ENCODE measurements at places on chromosomes 2 and 18. TPM values are rescaled to one million over a fixed set of nuclear protein-coding genes. Genes with fewer than 3 reads are reported as not detected.

- no peak for DNase-seq
Observed at GRCh38 chr2:29530281-29530680, 391.1 kb downstream of the ALK start.

GRCh38 chr2:186554850-186555671 is 34.8 kb upstream of the ITGAV start:
- DNase-seq, result no peak

DNA sequence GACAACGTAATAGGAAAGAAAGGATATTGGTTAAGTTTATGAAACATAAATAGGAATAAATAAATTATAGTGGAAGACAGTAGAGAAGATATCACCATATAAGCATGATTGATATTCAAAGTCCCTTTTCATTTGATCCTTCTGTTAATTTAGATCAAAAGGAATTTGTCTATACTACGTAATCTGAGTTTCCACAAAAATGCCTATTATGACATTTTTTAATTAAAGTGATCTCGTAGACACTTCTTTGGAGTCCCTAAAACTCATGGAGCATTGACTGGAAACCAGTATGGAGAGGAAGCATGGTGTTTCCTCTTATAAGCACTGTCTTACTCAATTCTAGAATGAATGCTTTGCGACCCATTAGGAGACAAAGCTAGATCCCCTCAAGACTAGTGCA is 411.4 kb upstream of the SPHKAP start:
- DNase-seq, result no peak

DNA sequence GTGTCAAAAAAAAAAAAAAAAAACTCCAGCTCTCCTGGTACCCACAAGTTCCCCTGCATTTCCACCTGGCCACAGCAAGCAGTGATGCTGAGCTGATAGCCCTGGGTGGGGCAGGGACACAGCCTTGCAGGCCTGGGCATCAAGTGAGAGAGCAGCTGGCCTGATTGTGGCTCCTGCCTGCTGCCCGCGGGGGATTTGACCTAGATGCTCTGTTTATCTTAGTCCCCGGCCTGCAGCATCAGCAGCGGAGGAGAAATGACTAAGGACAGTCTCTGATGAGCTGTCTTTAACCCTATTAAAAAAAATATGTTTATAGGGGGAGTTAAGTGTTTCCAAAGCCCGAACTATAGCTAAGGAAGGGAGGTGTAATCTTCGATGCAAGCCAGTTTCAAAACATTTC is 102.6 kb downstream of the MTCL1 start:
- no peak for DNase-seq

- DNase-seq, result no peak
Observed at GRCh38 chr2:22276696-22277095, 1108.3 kb upstream of the KLHL29 start.

GRCh38 chr2:29055601-29056000 is 18.7 kb downstream of the PCARE start:
- no peak for DNase-seq

DNA sequence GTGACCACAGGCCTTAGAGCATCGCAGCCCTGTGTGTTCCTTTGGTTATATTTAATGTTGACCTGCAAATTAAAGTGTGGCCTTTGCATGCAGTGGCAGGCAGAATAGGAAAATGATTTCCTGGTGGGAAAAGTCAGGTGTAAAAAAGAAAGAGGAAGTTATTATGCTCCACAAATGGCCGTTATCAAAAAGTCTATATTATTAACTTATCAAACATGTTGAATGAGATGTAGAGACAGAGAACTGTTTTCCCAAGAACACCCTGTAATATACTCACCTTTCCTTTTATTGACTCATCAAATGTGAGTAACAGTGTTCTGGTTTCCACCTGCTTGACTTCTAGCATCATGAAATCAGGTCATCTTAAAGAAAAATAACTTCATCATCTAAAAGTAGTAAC is 35.3 kb downstream of the MEIS1 start:
- no peak for DNase-seq

DNA sequence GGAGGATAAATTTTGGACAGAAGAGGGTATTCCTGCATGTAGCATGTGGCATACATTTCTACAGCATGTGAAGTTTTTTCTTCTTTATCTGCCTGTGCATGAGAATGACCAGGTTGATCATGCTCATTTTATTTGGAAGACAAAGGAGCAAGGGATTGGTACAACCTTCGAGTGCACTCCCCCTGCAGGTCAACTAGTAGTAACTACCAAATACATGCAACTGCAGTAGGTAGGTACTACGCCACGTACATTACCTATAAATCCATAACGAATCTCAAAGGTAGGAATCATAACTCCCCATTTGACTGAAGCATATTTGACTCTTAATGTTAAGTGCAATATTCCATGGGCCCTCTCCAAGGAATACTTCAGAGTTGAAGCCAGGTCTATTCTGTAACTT is 763.9 kb downstream of the TSN start:
- no peak for DNase-seq

KLHL41 gene
- 1.2 TPM for total RNA-seq

LBX2 gene
- total RNA-seq, result 0.15 TPM

All from ovary (tissue), 10 donors.